ENCODE measurements at places on chromosomes 11 and 22.

DNA sequence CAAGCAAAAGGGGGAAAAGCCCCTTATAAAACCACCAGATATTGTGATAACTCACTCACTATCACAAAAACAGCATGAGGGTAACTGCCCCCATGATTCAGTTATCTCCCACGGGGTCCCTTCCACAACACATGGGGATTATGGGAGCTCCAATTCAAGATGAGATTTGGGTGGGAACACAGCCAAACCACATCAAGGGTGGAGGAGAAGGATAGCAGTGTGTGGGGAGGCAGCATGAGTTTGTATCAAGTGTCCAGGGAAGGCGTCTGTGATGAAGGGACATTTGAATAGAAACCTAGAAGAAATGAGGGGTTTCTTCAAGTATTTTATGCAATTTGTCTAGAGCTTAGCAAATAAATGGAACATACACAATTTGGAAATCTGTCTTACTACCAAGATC lies 98.2 kb downstream of the SLC1A2 start:
- DNase-seq = no peak

- DNase-seq = no peak
Measured at GRCh38 chr11:33134276-33134675, 27.0 kb downstream of the CSTF3 start.

- peak; percentile 50 for DNase-seq
Measured at GRCh38 chr11:19557720-19558140, 154.9 kb upstream of the NAV2 start.

DNA sequence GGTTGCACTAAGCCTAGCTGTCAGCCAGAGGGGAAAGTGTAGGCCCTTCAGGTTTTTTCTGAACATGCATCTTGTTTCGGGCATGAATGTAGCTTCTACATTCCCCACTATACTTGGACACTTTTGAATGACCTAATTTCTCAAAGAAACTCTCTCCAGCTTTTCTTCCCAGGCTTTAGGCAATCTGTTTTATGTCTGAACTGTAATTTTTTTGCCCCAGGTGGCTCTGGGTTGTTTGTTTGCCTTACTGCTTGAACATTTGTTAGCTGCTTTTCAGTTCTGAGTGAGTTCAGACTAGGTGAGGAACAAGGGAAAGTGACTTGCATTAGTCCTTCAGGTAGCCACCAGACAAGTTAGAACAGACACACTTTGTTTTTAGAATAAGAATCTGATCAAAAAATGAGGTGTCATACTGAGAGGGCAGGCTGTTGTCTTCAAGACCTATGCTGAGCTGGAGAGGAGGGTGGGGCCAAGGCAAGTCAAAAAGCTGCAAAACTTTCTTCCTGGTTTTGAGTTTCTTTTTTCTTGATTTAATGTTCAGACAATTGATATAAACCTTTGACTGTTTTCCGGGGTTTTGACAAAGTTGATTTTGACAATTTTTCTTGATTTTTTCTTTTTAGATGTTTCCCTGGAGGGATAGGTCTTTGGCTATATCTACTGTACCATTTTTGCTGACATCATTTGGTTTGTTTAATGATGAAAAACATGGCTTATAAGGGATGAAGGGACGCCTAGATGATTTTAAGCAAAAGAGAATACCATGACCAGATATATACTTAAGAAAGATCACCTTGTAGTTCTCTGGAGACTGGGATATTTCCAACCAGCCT lies 182.8 kb downstream of the WNT11 start:
- no peak for DNase-seq

GRCh38 chr11:117722082-117722481 lies 74.9 kb downstream of the DSCAML1 start:
- no peak for DNase-seq

- no peak for DNase-seq
Measured at GRCh38 chr11:106077609-106078455, at the start of gene AASDHPPT. AASDHPPT (plus strand) TSS chr11:106077662; CDS start chr11:106077711, 49 bp downstream.

- DNase-seq = no peak
Measured at GRCh38 chr11:77082838-77083565, 16.2 kb downstream of the CAPN5 start.

GRCh38 chr22:25775531-25775930 lies 33.5 kb downstream of the MYO18B start:
- DNase-seq = no peak

GRCh38 chr11:71188073-71188472 lies 64.3 kb downstream of the SHANK2 start:
- no peak for DNase-seq

DNA sequence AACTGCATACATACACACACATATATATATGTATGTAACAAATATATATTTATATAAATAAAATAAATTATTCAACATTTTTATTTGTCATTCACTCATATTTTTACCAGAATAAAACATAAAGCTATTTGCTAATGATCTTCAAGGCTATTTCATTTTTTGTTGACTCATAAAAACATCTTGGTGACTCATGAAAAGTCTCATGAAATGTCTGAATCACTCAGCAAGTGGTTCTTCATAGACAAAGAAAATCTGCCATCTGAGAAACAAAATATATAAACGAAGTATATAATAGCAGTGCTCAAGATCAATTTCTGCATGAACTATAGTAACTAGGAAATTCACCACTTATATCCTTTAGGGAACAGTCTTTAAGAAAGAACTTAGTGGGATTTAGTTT lies 764.8 kb upstream of the FAT3 start:
- no peak for DNase-seq

DNA sequence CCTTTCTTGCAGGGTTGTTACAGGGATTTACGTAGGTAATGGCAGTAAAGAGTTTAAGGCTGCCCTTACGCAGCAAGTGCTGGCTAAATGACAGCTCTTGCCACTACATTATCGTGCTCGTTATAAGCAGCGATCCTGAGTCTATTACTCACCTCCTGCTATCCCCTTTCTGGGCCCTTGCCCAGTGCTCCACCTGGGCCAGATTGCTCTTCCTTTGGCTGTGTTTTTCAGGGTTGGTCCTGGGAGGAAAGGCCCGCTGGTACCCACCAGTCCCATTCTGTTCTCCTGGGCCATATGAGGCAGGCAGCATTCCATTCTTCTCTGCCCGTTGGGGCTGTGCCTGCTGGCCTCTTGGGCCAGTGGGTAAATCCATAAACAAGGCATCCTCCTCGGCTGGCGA lies 87.5 kb downstream of the C11orf58 start:
- DNase-seq = no peak

DNA sequence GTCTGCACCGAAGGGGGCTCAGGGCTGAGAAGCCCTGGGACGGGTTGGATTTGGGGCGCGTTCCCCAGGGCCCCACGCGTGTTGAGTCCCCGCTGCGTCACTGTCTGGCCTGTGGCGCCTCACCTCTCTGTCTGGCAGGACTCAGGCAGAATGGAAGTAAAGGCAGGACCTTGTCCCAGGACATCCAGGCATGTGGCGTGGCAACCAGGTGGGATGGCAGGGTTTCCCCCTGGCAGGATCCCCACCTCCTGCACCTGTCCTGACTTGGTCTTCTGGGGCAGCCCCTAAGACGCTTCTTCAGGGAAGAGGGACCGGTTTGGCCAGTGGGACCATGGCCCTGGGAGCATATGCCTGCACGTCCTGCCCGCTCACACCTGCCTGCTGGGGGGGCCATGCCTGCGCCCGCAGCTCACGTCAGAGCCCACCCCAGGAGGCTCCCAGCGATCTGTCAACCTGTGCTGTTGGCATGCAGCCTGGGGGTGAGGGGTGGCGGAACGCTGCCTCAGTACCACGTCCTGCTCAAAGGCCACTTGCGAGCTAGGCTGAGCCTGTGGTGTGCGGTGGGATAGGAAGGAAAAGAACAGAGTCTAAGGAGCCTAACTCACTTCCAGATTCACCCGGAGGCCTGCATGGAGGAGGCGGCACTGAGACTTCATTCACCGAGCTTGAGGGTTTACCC lies 72.7 kb downstream of the KCNQ1 start:
- no peak for DNase-seq

DNA sequence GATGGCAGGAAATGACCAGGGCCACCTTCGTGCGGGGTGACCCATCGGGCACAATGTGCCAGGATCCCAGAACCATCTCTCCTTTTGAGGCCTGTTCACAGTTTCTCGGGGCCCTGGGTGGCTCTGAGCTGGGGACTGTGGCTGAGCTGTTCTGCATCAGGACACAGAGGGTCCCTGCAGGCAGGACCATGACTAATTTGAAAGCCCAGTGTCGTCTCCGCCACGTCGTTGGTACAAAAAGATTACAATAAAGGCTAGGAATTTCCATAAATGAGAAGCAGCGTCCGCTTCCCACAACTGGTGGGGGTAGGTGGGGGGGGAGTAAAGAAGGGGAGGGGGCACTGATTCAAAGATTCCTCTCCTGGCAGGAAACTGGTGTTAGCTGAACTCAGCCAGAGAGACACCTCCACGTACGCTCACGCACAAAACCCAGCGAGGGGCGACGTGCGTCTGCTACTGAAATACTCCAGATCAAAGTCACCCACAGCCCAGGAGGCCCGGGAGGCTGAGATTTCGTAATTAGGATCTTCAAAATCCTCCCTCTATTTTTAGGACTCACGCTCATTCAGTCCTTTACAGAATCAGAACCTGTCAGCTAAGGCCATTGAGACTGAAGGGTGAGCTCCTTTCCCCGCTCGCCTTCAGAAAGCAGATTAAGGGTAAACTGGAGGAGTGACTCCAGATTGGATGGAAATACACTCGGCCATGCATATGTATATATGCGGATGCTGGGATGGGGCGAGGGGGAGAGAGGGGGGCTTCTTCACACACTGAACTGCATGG lies 11.0 kb downstream of the MN1 start:
- DNase-seq = no peak

GRCh38 chr11:47160753-47161133 lies 15.9 kb downstream of the ARFGAP2 start:
- no peak for DNase-seq

- no peak for DNase-seq
Measured at GRCh38 chr22:29152954-29153719, 52.6 kb upstream of the EMID1 start.

DNA sequence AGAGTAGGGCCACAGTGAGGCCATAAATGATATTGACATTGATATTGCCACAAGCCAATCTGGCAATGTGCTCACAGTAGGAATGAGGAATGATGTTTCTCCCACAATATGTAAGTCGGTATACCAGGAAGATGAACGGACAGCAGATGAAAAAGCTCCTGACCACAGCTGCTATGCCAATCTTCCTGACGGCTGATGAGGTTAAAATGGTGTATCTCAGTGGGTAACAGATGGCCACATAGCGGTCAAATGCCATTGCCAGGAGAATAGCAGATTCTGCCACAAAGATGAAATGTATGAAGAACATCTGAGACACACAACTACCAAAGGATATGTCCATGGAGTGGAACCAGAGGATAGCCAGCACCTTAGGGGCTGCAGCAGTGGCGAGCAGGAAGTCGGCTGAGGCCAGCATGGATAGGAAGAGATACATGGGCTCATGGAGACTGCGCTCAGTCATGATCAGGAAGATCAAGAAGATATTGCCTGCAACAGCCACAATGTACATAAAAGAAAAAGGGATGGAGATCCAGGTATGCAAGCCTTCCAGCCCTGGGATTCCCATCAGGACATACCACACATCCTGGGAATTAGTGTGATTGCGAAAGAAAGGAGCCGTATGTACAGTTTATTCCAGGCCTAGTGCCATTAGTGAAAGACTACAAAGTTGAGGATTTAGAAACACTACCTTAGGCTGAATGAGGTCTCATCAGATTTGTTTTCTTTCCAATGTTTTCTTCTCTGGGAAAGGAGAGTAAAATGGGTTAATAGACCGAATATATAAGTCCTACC lies 22.2 kb downstream of the OR51V1 start:
- no peak for DNase-seq

DNA sequence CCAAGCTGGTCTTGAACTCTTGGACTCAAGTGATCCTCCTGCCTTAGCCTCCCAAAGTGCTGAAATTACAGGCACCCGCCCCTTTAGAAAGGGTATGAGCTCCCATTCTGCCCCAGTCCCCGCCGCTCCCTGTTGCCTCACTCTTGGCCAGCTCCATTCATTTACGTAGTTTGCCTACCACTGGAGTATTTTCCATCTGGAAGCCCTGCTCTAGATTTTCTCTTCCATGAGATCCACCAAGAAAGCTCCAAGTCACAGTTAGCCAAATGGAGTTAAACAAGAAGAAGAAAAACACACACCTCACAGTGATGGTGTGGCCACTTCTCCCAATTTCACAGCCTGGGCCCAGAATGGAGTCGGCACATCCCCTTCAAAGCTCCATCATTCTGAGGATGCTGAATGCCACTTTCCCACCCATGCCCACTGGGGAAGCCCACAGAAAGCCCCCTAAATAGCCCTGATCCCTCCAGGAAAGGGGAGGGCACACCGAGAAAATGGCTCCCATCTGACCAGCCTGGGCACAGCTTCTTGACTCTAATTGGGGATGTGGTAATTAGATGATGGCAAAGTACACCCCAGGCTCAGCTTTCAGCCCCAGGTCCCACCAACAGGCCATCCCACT lies 381.2 kb downstream of the MN1 start:
- DNase-seq = no peak

DNA sequence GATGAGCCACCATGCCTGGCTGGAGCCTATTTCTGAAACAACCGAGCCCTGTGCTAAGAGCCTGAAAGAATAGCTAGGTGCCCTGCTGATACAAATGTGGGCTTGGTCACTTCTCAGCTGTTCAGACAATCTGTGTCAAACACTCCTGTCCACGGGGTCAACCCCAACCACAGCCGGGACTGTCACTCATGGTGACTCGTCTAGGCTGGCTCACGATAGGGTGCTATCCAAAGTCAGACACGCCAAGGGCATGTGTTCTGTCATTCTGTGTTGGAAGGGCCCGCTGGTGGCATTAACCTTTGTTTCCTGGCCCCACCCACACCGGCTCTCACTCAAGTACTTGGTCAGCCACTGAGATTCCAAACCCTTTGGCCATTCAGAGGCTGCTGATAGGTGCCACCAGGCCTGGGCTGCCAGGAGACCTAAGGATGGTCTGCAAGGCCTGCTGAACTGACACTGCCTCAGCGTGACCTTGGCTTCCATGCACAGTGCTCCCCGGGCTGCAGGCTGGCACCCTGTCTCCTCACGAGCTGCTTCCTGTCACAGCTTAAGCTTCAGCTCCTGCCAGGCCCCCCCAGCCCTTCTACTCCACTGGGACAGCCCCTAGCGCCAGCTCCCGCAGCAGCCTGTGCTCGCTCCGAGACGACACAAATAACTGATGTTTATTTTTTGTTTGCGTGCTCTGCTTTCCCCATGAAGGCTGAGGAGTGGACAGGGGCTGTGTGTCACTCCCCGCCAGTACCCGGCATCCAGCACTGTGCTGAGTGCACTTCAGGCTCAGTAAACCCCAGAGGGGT lies 14.2 kb upstream of the CDC42BPG start:
- DNase-seq = no peak

- no peak for DNase-seq
Measured at GRCh38 chr11:114196997-114197703, 99.0 kb upstream of the NNMT start.

DNA sequence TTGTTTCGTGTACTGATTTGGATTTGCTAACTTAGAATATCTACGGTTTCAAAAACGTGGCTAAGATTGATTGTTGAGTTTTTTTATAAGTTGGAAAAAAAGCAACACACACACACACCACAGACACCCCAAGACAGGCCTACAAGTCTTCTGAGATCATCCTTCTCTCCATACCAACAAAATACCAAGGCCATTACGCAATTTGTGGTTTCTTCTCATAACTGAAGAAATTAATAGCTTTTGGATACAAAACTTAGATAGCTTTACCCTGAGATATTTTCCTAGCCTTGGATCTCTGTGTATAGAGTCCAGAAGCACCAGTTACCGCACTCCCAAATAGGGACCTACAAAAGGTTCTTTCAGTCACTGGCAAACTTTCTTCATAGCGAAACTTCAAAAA lies 113.6 kb downstream of the SIK3 start:
- DNase-seq = no peak
